Epithelial cell of prostate (primary cell): ENCODE measurements at places on chromosomes 11 and 22.

- peak; percentile 57 for DNase-seq
These were observed 722.9 kb upstream of the RAG2 start for GRCh38 chr11:37320921-37321320.

- DNase-seq: no peak
These were observed 30.0 kb downstream of the PRDM10 start for GRCh38 chr11:129972611-129973010.

DNA sequence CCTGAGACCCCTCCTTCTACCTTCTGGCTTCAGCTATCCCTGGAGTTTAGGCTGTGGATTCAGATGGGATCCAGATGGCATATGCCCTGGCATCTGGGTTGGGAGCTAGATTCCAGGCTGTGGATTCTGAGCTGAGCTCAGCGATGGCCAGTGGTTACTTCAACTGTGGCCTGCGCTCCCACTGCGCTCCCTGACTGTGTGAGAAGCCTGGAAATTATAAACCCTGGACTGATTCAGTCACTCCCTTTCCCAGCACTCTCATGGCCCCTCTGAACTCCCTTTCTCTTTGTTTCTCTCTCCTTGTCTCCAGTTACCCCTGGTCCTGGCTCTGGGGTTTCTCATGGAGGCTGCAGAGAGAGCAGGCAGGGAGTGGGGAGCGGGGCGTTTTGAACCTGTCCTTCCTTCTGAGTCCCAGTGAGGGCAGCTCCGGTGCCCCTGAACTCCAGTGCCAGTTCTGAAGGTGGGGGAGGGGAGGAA is 4.8 kb downstream of the ARHGEF17 start:
- DNase-seq: no peak

- DNase-seq: no peak
These were observed 2.6 kb downstream of the PGAP2 start for GRCh38 chr11:3810951-3811350.

GRCh38 chr11:35115688-35116030 is 23.3 kb upstream of the CD44 start:
- no peak for DNase-seq

- DNase-seq: no peak
These were observed 36.1 kb downstream of the CCDC90B start for GRCh38 chr11:83249972-83250593.

DNA sequence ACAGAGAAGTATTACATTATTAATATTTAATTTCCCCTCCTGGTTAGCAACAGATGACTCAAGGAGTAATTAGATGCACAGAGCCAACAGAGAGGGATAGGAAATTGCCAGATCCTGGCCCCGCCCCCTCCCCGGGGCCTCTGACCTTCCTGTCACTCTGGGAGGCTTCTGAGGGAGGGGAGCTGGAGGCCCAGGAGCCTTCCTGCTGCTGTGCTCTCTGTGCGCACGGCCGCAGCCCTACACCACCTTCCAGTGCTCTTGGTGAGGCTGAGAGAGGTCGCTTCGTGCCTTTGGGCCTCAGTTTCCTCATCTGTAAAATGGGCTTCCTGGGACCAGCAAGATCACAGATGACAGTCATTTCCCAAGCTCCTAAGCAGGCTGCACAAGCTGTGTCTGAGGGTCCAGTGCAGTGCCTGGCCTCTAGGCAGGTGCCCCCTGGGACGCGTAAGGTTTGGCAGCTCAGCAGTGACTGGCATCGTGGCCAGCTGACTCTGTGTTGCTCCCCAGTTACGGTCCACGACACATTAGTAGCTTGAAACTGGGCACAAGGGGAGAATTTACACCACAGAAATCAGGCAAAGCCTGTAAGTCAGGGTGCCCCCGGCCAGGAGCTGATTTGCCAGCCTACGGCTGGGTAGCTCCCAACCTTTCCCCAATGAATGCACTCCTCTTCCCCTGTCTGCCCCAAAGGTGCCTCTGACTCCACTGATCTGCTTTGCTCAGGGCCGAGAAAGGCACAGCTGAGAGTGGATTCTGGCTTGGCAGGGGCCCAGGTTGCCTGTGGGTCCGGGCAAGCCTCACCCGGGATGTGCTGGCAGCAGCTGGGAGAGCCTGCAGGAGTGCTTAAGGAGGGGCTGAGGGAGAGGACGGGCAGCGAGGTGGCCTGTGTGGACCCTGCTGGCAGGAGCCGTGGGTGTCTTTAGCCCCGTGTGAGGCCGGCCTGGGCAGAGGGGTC is 2.3 kb downstream of the ADORA2A start:
- peak; percentile 18 for DNase-seq

GRCh38 chr11:72777755-72778278 is 16.0 kb downstream of the STARD10 start:
- DNase-seq: no peak

DNA sequence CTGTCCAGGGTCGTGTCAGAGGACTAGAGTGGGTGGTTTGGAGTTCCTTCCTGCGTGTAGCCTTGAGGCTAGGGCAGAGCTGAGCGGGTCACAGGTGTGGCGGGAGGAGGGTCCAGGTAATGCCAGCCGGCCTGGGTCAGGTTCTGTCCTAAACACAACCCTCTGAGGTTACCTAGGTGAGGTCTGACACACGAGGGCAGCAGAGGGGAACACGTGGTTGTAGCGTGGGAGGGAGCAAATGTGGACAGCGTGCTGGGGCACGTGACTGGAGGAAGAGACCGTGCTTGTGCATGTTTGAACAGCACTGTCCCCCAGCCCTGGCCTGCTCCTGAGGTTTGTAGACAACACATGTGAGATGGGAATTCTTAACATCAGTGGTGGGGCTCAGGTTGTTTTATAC is 13.1 kb downstream of the MOV10L1 start:
- DNase-seq: no peak

GRCh38 chr22:27792452-27793161 is 8.9 kb downstream of the MN1 start:
- no peak for DNase-seq

GRCh38 chr22:22955276-22955798 is 67.7 kb downstream of the IGLL5 start:
- peak; percentile 40 for DNase-seq

DNA sequence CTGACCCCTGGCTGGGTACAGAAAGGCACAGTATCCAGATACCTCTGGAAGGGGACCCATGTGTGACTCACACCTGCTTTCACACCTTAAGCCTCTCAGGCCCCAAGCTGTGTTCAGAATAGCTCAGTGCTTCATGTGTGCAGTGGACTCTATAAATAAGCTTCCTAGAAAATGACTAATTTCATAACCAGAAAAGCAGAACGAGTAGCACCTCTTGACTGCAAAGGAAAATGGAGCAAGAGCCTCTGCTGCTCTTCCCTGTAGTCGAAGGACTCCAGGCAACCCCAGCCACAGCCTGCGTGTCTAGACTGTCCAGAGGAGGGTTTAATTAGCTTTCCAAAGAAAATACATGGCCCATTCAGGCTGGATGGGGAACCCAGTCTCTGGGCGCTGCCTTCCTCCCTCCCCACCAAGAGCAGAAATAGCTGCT is 23.1 kb downstream of the PTPN5 start:
- no peak for DNase-seq

DNA sequence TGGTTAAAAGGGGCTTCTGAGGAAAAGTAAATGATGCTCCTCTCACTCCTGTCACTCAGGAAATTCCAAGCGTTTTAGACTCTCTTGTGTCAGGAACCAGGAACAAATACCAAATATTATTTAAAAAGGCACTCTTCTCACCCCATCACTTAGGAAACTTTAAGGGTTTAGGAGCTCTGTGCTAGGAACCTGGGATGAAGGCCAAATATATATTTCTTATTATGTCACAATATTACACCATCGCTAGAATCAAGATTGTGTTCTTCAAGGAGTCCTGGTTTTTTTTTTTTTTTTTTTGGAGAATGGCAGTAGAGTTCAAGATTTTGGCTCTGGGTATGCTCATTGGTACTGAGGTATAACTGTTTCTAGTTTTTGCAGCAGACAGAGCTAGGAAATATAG is 79.0 kb upstream of the HEPHL1 start:
- no peak for DNase-seq

DNA sequence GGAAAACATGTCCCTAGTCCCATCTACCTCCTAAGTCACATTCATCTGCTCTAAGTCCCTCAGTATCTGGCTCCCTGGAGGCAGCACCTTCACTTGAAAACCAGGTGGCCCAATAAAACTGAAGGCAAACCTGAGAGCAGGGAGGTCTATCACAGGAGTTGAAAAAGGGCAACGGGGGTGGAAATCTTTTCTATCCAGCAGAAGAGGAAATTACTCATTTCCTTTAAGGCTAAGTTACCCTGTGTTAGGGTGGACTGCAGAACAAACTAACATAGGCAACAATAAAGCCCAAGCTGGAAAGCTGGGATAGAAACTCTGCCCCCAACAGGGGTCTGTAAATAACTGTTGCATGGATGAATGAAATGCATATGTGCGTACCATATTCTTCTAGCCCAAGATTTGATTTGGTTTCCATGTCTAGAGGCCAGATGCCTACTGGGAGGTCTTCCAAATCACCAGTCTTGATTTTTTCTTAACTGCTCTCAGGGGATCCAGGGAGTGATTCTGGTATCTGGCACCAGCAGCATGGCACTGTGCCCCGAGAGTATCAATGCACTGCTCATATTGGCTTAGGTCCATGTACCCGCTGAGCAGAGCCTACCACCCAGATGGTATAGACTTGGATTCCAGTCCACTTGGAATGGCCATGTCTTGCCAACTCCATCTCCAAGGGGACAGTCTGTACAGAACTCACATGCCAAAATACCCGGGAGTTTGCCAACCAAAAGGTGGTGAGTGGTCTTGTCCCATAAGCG is 350.0 kb upstream of the NCAM1 start:
- DNase-seq: no peak

GRCh38 chr22:47474895-47475294 is 712.4 kb downstream of the TBC1D22A start:
- no peak for DNase-seq

DNA sequence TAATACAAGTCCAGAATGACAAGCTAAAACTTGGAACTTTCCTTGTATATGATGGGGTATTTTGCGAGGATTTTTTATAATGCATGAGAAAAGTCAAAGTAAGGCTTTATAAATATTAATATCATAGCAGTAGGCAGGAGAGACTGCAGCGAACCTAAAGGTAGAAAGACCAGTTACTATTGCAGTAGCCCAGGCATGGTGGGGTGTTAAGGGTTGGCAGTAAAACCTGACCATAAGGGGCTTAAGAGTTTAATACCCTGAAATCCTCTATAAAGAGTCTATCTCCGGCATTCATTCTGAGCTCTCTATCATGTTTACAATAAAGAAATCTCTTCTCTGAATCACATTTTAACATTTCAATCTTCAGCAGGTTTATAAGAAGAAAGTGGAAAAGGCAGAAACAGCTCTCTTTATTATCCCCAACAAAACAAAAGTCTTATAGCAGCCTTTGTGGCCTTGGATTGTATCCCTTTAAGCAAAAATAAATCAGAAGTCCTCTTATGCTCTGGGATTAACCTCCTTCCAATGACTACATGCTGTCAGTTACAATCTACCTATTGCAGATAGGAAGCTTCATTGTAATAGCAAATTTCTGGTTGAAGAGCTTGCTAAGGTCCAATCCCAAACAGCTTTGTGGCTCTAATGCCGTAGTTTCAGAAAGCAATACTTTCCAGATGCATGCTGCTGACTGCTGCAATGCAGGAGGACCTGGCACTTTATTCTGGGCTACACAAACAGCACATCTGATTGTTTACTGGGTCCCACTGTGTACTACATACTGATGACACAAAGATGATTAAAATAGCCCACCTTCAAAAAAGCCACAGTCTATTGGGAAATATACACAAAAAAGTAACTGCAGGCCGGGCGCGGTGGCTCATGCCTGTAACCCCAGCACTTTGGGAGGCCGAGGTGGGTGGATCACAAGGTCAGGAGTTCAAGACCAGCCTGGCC is 45.8 kb downstream of the SIK3 start:
- no peak for DNase-seq

GRCh38 chr22:45548247-45548840 is 45.7 kb downstream of the FBLN1 start:
- DNase-seq: no peak

DNA sequence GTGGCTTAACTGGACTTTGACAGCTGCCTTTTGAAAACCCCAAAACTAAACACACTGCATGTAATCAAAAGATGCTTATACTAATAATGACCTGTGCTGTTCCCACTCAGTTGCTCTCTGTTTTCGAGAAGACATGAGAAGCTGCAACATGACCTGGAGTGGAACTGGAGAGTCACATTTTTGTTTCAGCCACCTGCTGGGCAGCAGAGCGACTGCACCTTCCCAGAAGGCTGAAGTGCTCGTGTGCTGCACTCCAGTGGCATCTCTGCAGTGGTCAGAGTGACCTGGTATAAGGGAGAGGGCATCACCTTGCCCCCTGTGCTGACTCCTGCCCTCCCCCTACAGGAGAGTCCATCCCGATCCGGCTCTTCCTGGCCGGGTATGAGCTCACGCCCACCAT is 8.6 kb downstream of the THYN1 start:
- DNase-seq: no peak

DNA sequence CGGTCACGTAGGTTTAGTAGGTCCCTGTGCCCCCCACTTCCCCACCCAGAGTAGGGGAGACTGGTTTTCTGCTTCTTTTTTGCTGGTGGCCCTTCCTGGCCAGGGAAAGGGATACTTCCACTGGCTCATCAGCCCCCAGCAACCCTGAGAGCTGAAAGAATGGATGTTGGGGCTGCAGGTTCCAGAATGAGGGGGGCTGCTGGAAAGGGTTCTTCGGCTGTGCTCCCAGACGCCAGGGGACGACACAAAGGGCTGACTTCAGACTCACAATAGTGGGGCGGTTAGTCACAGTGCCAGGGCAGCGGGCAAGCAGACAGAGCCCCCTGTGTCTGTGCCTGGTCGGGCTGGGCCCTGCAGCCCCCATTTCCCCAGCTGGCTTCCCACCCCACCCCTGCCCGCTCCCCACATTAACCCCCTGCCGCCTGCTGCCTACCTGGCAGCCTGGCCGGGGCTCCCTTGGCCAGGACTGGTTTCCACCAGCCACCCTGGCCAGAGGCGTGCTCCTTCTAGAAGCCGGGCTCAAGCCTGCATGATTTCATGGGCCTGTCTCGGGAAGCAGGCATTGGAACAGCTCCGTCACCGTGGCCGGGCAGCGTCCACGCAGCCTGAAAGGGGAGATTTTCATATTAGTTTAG is 79.1 kb upstream of the WNT7B start:
- DNase-seq: no peak

DNA sequence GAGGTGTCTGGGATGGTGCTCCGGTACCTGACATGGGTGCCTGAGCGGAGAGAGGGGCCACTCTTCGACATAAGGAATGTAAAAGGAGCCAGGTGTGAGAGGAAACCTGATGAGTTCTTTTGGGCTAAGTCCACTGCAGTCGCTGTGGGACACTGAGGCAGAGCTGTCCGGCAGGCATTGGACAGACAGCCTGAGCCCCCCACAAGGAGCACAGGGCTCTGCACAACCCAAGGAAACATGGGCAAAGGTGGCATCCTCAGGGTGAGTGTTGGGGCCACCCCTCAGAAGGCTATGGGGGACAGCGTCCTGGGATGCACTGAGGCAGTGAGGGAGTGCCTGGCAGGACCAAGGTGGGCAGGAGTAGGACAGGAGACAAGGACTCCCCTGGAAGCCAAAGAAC is 57.7 kb upstream of the EMID1 start:
- no peak for DNase-seq
